Forelimb muscle (tissue), 1 donor: ENCODE measurements at places on chromosomes 4 and X.

GRCh38 chr4:153450544-153450917 is 15.6 kb upstream of the TMEM131L start:
- no peak for DNase-seq

DNA sequence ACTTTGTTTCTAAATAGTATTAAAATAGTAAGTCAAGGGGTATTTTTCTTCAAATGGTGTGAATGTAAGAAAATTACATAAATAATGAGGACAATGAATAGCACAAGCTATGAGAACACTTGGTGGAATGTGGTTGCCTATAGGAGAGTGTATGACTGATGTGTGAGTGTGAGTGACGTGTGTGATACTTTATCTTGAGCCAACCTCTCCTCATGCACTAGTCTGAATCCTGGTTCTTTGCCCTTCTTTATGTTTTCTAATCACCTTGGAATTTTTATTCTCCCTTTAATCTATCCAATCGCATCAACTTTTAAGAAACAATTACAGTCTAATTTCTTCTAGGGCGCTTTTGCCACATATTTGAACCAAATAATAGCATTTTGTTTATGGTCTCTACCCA is 98.2 kb downstream of the YIPF7 start:
- no peak for DNase-seq

DNA sequence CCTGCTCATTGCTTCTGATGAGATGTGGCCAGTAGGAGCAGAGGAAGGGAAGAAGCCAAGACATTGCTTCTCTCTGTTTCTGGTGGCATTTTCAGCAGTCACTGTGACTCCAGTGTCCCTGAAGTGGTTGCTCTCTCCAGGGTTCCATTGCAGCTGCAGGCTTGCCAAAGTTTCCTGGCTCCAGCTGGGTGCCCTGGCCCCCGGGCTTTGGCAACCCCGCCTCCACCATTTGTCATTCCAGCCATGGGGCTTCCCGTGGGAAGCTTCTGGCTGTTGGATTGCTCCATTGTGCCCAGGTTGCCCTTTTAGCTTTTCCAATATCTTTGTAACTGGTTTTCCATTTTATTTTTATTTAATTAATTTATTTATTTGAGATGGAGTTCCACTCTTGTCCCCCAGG is 12.7 kb downstream of the FGFBP1 start:
- DNase-seq, result no peak

DNA sequence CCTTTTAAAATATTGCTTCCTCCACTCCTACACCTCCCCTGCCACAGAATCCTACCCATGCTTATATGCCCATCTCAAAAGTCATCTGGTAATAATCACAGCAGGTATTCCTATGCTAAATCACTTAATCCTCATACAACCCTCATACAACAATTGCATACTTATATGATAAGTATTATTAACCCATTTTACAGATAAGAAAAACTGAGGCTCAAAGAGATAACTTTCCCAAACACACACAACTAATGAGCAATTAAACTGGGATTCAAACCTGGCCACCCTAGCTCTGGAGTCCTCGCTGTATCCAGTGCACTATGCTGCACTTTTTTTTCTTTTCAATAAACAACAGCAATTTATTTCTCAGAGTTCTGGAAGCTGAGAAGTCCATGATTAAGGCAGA is 99.8 kb upstream of the TSPAN5 start:
- no peak for DNase-seq

GRCh38 chrX:48179691-48180090 is 16.9 kb downstream of the SSX5 start:
- no peak for DNase-seq

DNA sequence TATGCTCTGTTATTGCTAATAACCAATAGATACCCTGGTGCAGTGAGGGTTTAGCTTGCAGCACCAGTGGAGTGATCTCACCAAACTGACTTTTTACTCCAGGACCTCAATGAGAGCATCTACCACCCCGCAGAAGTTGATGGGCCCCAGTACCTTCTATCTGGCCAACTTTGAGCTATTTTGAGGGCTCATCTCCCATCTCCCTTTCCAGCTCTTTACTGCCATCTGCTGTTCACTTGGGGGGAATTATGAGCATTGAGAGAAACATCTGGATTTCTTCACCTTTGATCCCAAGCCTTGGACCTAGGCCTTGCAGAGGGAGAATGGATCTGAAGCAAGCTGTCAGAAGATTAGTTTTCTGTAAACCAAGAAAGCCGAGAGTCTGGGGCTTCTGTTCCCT is 143.6 kb downstream of the TMEM164 start:
- DNase-seq, result peak; percentile 29

- no peak for DNase-seq
These were observed 17.4 kb downstream of the JADE3 start for GRCh38 chrX:46929439-46930261.

- no peak for DNase-seq
These were observed 6.4 kb upstream of the SLC10A6 start for GRCh38 chr4:86855572-86855971.

- no peak for DNase-seq
These were observed 70.7 kb upstream of the GATB start for GRCh38 chr4:151831526-151831925.

DNA sequence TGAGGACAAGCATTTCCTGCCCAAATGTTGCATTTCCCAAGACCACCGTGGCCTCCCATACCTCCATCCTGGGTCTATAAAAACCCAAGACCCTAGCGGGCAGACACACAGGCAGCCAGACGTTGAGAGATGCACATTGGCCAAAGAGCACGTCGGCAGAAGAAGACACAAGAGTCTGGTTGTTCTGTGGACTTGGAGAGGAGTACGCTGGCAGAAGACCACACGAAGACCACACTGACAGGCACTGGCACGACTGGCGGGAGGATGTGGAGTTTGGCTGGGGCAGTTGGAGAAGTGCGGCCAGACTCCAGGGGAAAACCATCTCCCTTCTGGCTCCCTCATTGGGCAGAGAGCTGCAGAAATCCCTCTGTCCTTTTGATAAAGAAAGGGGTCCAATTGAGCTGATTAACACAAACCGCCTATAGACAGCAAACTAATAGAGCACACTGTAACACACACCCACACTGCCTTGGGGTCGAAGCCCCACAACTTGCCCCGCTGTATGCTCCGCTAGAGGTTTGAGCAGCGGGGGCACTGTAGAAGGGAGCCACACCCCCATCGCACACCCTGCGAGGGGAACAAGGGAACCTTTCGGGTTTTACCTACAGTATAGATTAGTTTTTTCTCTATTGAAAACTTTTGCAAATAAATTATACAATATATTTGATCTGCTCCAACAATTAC is 376.7 kb upstream of the KLHL4 start:
- no peak for DNase-seq
